ENCODE measurements at places on chromosomes 2 and 18. TPM values are rescaled to one million over a fixed set of nuclear protein-coding genes. Genes with fewer than 3 reads are reported as not detected.

DNA sequence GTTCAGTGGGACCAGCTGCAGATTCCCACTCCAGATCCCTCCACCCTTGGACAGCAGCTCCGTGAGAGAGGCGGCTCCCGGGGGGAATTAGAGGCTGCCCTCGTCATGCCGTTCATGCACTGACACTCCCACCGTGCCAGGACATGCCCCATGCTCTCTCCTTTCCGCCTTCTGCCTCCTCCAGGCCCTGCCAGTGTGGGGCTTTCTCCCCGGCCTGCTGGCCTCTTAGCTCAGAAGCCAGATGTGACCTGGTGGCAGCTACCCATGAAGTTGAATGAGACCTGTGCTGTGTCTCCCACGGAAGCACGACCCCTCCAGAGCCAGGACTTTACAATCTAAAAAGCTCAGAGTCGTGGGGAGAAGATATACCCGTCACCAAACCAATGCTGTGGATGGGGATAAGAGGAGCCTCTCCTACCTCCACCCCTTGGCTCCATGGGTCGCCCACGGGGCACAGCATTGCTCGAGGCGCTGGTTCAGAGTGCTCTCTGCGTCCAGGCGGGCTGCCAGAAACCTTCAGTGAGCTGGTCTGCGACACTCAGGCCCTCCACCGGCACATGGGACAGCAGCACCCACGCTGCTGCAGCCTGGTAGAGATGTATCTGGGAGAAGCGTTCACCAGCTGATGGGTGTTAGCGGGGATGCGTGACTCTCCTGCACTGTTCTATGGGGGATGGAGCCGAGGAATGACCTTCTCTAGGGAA, 111.0 kb upstream of the GPC1 start:
- no peak for DNase-seq

ALLC gene
- not detected for total RNA-seq

- no peak for DNase-seq
These were observed 295.5 kb downstream of the ZNF521 start for GRCh38 chr18:25056429-25056828.

DNA sequence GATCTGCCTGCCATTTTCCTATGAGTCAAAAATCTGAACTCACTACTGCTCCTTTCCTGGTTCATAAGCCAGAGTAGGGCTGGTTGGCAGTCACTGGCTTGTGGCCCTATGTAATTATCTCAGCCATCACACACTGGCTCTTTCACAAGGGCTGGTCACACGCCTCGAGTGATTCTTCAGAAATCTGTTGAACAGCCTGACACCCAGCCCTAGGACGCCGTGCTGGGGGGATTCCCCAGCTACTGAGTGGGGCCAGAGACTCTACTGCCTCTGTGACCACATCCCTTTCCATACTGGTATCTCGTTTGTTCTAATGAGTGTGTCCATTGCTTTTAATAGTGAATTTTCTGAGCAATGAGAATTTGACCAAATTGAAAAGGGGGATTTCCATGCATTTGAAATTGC, 45.8 kb upstream of the RBM44 start:
- DNase-seq, result peak; percentile 35

- no peak for DNase-seq
These were observed 152.8 kb upstream of the COPS8 start for GRCh38 chr2:236932831-236933361.

HOXD12 gene
- not detected for total RNA-seq

- no peak for DNase-seq
These were observed 17.5 kb downstream of the CYRIA start for GRCh38 chr2:16647992-16648617.

GRCh38 chr2:229622495-229623355, 91.6 kb downstream of the DNER start:
- no peak for DNase-seq

GRCh38 chr18:37578886-37579513, 13.4 kb upstream of the CELF4 start:
- no peak for DNase-seq

ANKMY1 gene
- 24.2 TPM for total RNA-seq

GRCh38 chr2:146392186-146392585, 1452.6 kb upstream of the ACVR2A start:
- DNase-seq, result no peak

DNA sequence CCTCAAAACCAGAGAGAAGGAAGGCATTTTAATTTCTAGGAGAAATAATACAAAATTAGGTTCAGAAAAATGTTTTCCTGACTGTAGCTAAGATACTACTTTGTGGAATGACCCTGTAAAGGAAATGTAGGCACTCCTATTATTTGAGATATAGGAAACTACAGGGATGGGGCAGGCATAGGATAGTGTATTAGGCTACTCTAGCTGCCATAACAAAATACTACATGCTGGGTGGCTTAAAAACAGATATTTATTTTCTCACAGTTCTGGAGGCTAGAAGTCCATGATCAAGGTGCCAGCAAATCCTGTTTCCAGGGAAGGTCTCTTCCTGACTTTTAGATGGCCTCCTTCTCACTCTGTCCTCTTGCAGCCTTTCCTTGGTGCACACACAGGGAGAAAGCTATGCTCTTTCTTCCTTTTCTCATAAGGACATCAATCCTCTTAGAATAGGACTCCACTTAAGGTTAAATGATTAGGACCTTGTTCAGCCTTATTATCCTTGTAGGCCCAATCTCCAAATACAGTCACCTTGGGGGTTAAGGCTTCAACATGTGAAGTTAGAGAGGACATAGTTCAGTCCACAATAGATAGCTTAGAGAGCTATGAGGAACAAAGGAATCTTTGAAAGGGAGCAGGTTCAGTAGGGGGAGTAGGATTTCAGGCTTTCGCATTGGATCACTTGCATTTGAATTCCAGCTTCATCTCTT, 14.0 kb upstream of the CAVIN2 start:
- no peak for DNase-seq

DNA sequence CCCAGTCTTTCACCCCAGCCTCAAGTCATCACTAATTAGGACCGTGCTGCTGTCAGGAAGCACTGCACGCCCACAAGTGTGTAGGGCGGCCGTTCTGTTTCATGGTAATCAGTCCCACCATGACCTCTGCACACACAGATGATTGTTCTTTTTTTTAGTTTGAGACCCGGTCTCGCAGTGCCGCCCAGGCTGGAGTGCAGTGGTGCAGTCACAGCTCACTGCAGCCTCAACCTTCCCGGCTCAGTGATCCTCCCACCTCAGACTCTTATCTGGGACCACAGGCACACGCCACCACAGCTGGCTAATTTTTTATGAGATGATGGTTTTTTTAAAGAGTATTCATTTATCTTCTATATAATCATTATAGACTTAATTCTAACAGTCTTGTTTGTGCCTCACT, 1.8 kb upstream of the IAH1 start:
- DNase-seq, result no peak

- DNase-seq, result no peak
These were observed 37.3 kb downstream of the INHBB start for GRCh38 chr2:120383191-120383590.

- DNase-seq, result no peak
These were observed 176.7 kb downstream of the GLI2 start for GRCh38 chr2:120912101-120912985.

- no peak for DNase-seq
These were observed 29.9 kb upstream of the STAT4 start for GRCh38 chr2:191180713-191181112.

All from hematopoietic multipotent progenitor cell (in vitro differentiated cells).